Left ventricle myocardium superior (tissue), 1 donor: ENCODE measurements at places on chromosomes 16 and 17.

GRCh38 chr17:71869293-71869692 lies 251.5 kb upstream of the SOX9 start:
- DNase-seq = no peak

GRCh38 chr17:50147841-50148225 lies 2.6 kb downstream of the PPP1R9B start:
- peak; percentile 67 for DNase-seq

DNA sequence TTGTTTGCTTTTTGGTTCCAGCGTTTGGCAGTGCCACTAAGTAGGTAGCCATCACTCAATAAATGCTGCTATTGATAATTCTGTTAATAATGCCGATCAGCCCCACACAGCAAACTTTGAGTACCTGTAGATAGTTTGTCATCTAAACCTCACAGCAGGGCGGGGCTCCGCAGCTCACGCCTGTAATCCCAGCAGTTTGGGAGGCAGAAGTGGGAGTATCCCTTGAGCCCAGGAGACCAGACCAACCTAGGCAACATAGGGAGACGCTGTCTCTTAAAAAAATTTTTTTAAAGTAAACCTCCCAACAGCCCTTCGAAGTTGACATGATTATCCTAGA lies 1.6 kb downstream of the BFAR start:
- no peak for DNase-seq

DNA sequence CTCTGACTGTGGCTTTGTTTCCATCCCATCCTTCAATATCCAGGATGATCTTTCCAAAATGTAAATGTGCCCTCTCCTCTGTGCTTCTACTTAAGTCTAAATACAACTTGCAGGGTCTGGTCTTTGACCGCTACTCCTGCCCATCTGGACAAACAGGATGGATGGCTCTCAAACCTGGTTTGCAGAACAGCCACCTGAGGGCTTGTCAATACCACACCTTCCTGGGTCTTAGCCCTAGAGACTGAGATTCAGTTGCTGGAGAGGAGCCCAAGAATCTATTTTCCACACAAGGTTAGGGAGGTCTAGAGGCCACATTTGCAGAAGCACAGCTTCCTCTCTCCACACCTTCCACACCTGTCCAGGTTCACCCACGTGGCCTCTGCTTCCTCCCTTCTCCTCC lies 1.9 kb upstream of the GRB7 start:
- DNase-seq = no peak

DNA sequence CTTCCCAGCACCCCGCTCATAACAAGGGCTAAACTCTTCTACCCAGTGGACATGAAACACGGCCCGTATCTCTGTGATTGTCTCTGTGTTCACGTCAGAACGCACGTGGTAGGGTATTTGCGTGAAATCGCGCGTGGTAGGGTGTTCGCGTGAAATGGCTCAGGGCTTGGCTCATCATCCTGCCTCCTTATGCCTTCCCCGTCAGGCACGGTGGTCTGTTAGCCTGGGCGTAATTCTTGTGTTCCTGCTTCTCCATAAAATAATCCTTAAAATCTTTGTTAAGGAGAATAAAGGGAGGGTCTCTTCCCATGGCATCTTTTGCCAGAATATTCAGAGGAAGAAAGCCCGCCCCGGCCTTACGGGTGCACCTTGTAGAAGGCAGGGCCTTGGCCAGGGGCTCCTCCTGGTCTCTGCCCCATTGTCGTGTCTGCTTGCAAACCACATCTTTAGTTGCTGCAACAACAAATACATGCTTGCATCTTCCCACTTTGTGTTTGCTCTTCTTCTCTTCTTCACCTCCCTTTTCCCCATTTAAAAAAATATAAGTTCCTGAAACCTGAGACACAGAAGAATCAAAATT lies 116.7 kb upstream of the CHMP6 start:
- peak; percentile 10 for DNase-seq

- DNase-seq = no peak
Observed at GRCh38 chr17:45430738-45431530, 1.7 kb downstream of the ARHGAP27 start.

GRCh38 chr17:17609121-17609520 lies 17.6 kb upstream of the PEMT start:
- DNase-seq = no peak

- DNase-seq = no peak
Observed at GRCh38 chr17:13477180-13477611, 124.5 kb downstream of the HS3ST3A1 start.

DNA sequence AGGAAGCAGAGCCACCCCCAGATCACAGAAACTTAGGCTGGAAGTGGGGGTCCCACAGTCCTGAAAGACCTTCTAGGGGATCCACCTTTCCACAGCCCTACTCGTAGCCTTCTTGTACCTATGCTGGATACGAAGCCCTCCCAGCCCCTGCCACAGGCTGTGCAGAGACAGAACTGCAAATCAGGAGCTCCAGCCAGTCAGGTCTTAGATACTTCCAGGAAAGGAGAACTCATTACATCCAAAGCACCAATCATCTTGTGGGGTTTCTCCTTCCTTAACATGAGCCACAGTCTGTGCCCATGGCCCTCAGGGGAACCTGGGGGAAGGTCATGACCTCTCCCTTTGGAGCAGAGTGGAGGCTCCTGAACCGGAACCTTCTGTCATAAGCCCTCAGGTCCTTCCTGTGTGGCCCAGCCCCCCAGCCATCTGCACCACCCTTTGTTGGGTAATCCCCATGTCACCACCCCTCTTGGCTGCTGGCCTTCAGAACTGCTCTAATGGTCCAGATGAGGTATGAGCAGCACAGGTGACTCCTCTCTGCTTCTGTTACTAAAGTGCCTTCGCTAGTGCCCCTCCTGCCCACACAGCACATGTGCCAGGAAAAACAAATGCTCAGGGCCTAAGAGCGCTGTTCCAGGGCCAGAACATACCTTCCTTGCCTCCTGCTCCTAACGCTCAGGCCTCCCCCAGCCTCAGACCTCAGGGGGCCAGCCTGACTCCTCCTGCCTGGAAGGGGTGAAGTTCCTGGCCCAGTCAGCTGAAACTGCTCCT lies 14.6 kb downstream of the SRCIN1 start:
- DNase-seq = no peak

DNA sequence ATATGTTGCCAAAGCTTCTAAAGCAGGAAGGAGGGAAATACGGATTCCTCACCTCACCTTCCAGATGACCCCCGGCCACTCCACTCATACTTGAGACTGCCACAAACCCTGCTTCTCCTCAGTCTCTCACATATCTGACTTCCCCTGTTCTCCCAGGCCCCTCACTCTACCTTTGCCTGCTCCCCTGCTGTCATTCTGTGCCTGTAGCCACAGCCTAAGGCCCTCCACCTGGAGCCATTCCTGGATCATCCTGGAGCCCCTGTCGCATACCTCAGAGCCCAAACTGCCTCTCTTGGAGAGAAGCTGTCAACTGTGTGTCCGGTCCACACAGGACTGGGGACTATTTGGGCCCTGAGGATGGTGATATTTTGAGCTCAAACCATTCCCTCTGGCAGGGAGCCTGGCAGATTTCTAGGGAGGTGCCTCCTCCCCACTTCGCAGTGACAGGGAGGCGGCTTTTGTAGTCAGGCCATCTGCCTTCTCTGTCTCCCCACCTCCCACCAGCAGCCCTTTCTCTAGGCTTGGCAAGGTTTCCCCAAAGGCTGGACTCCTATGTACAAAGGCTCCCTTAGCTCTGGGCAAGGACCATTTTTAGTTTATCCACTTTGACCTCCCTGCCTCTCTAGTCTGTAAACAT lies 2.3 kb upstream of the MED24 start:
- DNase-seq = no peak

- DNase-seq = peak; percentile 30
Observed at GRCh38 chr17:58756246-58757161, 850 bp downstream of the PPM1E start.

DNA sequence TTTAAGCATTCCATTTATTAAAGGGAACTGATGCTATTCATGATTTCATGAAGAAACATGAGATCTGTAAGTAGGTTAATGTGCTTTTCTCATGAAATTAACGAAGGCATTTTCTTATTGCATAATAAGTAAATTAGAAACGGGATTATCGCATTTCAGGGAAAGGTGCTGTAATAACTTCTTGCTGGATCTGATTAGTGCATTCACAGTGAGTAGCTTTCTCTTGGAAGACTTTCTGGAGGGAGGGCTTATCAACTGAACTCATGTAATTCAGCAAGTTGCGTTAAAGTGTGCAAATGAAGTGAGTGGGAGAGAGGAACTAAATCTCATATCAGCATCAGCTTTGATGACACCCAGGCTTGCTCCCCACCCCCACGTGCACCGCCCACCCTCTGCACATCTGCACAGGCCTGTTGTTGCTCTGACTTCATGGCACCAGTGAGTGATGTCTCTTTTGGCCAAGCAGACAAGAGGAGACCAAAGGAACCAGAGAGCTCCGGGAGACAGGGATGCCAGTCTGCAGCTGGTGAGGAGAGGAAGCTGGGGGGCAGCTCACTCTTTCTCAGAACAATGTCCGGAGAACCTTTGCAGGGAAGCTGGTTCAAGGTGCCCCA lies 26.3 kb upstream of the GAS7 start:
- no peak for DNase-seq

- DNase-seq = no peak
Observed at GRCh38 chr16:87138316-87138715, 178.9 kb downstream of the C16orf95 start.

GRCh38 chr17:68854452-68854851 lies 100.7 kb downstream of the ABCA8 start:
- DNase-seq = no peak

DNA sequence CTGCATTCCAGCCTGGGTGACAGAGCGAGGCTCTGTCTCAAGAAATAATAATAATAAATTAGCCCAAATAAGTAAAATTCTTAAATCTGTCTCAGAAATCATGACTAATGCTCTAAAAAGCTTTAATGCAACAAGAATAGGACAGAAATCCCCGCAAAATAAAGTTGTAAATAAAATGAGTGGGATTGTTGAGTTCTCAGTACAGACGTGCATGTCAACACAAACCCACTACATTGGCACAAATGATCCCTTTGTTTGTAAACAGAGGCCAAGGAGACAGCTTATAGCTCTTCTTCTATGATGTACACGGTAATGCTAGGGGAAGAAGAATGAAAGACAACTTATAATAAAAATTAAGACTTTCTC lies 6.0 kb downstream of the STAT5B start:
- DNase-seq = no peak

GRCh38 chr17:2275722-2276121 lies 27.9 kb downstream of the SMG6 start:
- no peak for DNase-seq

DNA sequence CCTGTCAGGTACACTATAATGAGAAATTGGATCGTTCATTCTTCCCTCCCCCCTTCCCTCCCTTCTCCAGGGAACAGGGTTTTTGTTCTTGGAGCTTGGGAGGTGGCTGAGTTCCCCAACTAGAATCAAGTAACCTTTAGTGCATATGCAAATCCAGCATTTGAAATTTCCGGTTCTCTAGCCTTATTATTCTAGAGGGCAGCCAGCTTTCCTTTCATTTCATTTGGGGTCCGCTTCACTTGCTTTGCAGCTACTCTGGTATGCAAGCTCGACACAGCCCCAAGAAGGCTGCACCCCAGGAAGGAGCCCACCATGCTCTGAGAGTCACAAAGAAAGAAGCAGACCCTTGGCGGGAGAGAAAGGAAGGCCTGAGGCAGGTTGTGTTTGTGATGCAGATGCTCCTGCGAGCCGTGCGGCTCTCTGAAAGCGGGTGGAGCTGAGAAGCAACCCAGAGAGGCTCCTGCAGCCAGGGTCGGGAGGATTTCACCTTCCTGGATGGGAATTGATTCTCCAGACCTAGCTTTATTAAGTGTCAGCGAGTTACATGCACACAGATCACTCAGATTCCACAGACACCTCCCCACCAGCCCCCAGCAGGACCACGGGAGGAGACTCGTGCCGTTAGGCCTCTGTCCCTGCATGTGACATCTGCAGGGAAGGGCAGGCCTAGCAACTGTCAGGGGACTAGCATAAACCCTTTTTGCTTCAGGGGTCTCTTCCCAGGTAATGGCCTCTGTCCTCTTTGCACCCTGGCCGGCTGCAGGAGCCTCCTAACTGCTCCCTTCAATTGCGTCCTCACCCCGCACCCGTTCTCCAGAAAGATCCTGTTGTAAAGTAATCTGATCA lies 34.5 kb downstream of the PMM2 start:
- no peak for DNase-seq

GRCh38 chr16:83901101-83901500 lies 2.2 kb downstream of the MLYCD start:
- DNase-seq = no peak

DNA sequence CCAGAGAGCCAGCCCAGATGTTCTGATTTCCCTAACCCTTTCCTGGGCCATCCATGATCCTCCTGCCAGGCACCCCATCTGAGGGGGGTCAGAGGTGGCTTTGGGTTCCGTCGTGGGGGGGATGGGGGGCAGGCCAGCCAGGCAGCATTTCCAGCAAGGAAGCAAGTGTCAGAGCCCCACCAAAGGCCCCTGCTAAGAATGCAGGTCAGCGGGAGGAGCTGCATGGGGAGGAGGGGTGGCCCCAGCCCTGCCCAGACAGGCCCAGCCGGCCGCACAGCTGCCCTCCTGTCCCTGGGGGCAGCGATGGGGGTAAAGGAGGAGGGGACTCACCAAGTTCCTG lies 2.3 kb upstream of the SCRN2 start:
- no peak for DNase-seq

- no peak for DNase-seq
Observed at GRCh38 chr16:26667307-26667706, 399.4 kb upstream of the C16orf82 start.

DNA sequence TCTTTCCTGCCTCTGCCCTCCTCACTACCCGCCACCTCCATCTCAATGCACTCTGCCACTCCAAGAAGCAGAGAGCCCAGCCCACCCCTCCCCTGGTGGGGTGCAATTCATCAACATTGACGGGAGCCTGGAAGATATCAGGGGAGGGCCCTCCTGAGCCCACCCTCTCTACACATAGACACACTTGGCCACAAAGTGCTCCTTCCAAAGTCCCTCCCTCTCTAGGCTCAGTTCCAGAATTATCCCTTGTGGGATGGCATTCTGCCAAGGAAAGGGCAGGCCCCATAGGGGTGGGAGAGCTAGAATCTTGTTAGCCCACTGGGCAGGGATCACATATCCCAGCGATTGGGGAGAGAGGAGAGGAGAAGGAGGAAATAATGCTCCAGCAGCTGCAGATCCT lies 66.2 kb downstream of the TMEM132E start:
- no peak for DNase-seq

- DNase-seq = no peak
Observed at GRCh38 chr17:8720596-8720995, 24.0 kb downstream of the CCDC42 start.

GRCh38 chr16:10769381-10769780 lies 25.7 kb downstream of the NUBP1 start:
- DNase-seq = no peak

DNA sequence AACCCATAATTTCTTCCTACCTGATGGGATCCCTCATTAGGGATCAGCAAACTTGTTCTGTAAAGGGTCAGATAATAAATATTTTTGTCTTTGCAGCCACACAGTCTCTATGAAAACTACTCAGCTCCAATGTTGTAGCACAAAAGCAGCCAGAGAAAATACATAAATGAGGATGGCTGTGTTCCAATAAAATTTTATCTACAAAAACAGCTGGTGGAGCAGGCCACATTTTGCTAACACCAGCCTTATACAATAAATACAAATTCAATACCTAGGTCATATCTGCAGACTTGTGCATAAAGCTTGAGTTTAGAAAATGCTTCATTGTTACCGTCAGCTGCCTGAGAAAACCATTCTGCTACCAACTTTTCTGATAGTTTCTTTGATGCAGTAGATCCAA lies 38.4 kb upstream of the INTS2 start:
- DNase-seq = no peak
